ENCODE measurements at places on chromosomes 5 and 9. TPM values are rescaled to one million over a fixed set of nuclear protein-coding genes. Genes with fewer than 3 reads are reported as not detected.

Gene LTC4S
- not detected for total RNA-seq

Gene TMEM171
- 2.1 TPM for total RNA-seq

Gene TLR4
- 211 TPM for total RNA-seq

Gene GDA
- not detected for total RNA-seq

Gene TOMM5
- total RNA-seq: 118 TPM

Gene GLRA1
- not detected for total RNA-seq

Gene TAF11L5
- total RNA-seq: not detected

Gene GALNT10
- 60.2 TPM for total RNA-seq

Gene AGPAT2
- 33.7 TPM for total RNA-seq

Gene RBM22
- total RNA-seq: 14.2 TPM

Gene TMOD1
- 1.5 TPM for total RNA-seq

Gene ELAVL2
- 1.3 TPM for total RNA-seq

Gene CTSL
- 94.5 TPM for total RNA-seq

Gene IFNB1
- not detected for total RNA-seq

Gene RNF14
- 82.6 TPM for total RNA-seq

Gene FOCAD
- 58.8 TPM for total RNA-seq

Gene UAP1L1
- 23.3 TPM for total RNA-seq

Gene ARHGEF37
- 35.4 TPM for total RNA-seq

Gene FAM114A2
- total RNA-seq: 24.1 TPM

Gene RGS7BP
- total RNA-seq: 2.8 TPM

Gene GALNT12
- total RNA-seq: 0.32 TPM

Gene CLPTM1L
- 231 TPM for total RNA-seq

Gene SPAG8
- total RNA-seq: 0.32 TPM

Gene SMAD5
- 39.6 TPM for total RNA-seq

Gene REEP2
- 0.65 TPM for total RNA-seq

Gene LCN15
- total RNA-seq: not detected

Gene PJA2
- total RNA-seq: 45.5 TPM

Gene ZCCHC7
- 14.4 TPM for total RNA-seq

Gene CDC25C
- 3.7 TPM for total RNA-seq

Gene SMIM23
- not detected for total RNA-seq

Gene SLC36A3
- total RNA-seq: not detected

Gene STING1
- total RNA-seq: 53.7 TPM

Gene FBP1
- 0.57 TPM for total RNA-seq

Gene GGTA1
- 0.16 TPM for total RNA-seq

Gene EIF4E1B
- total RNA-seq: not detected

Gene PCDHB1
- total RNA-seq: not detected

Gene IGFBPL1
- total RNA-seq: 0.25 TPM

Gene RANBP3L
- total RNA-seq: not detected

Gene PPIC
- 44.2 TPM for total RNA-seq

Gene CNTNAP3
- 18.5 TPM for total RNA-seq

Gene SAXO1
- under 0.01 TPM for total RNA-seq

Gene ADGRV1
- under 0.01 TPM for total RNA-seq

Gene PCDHB10
- 1.6 TPM for total RNA-seq

Gene MYOT
- total RNA-seq: not detected

Gene ADAMTS13
- total RNA-seq: 3.0 TPM

Gene TLX3
- total RNA-seq: not detected

Gene SPATA31D4
- not detected for total RNA-seq

Gene SIL1
- 60.6 TPM for total RNA-seq

Gene SURF1
- total RNA-seq: 14.9 TPM
